Natural killer cell (primary cell): ENCODE measurements at places on chromosomes 3 and 15. TPM values are rescaled to one million over a fixed set of nuclear protein-coding genes. Genes with fewer than 3 reads are reported as not detected.

- DNase-seq = no peak
Observed at GRCh38 chr3:9081184-9081818, 118.0 kb upstream of the RAD18 start.

GRCh38 chr3:192850451-192850981 is 67.1 kb downstream of the MB21D2 start:
- no peak for DNase-seq

- no peak for DNase-seq
Observed at GRCh38 chr15:62104401-62104800, 37.6 kb downstream of the C2CD4A start.

GRCh38 chr3:45776611-45777010 is 19.7 kb downstream of the SLC6A20 start:
- no peak for DNase-seq

FAM107A gene
- total RNA-seq = not detected

DNA sequence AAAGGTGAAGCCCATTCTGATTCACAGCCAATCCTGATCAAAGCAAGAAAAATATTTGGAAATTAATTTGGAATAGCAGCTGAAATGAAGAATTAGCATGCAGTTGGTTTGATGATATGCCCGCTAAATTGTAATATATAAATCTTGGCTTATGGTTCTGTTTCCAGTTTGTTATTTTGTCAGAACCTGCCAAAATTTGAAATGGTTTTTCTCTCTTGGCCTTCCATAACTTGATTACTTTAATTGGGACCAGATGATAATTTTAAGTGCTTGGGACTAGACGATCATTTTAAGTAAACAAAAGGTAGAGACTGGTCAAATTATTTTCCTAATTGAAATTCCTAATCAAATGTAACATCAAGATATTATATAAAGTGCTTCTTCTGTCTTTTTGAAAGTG is 842.4 kb downstream of the TBL1XR1 start:
- DNase-seq = no peak

DNA sequence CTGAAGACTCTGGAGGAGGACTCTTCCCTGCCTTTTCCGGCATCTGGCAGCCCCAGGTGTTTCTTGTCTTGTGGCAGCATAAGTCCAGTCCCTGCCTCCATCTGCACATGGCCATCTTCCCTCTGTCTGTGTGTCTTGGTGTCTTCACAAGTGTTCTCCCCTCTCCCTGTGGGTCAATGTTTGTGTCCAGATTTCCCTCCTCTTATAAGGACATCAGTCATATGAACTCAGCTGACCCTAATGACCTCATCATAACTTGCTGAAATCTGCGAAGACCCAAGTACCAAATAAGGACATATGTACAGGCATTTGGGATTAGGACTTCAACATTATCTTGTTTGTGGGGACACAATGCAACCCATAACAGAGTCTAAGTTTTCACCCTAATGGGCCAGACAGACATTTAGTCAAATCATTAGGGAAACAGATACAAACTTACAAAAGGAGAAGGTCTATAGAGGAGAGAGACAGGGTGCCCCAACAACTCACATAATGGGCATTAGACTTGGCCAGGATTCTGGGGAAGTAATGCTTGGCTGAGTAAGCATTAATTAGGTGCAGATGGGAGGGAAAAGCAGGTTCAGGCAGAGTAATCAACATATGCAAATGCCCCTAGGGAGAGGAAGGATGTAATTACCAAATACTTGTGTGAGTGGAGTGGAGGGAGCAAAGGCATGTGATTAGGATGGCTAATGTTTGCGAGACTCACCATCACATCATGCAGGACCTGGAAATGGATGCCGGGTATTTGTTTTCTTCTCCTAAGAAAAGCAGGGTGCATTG is 372.8 kb upstream of the TBL1XR1 start:
- no peak for DNase-seq

- DNase-seq = no peak
Observed at GRCh38 chr15:50652671-50653070, 33.9 kb downstream of the TRPM7 start.
